EH (cell line): ENCODE measurements at places on chromosomes 6 and 20.

- DNase-seq: no peak
Observed at GRCh38 chr20:37904845-37905373, 2.0 kb downstream of the VSTM2L start.

- DNase-seq: no peak
Observed at GRCh38 chr6:134520181-134521115, 202.5 kb upstream of the SGK1 start.

DNA sequence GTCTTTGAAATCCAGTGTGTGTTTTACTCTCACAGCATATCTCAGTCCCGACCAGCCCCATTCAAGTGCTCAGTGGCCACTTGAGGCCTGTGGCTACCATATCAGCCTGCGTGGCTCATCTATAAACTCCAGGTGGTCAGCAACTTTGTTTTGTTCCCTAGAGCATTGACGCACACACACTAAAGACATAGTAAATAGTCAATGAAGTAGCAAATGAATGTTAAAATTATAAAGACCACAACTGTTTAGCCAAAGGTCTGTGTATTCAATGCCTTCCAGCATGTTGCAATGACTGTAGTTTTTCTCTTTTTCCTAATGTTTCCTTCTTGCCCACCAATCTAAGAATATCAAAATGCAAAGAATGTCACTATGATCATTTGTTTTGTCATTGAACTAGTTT, 238.2 kb upstream of the ZNF217 start:
- DNase-seq: no peak

DNA sequence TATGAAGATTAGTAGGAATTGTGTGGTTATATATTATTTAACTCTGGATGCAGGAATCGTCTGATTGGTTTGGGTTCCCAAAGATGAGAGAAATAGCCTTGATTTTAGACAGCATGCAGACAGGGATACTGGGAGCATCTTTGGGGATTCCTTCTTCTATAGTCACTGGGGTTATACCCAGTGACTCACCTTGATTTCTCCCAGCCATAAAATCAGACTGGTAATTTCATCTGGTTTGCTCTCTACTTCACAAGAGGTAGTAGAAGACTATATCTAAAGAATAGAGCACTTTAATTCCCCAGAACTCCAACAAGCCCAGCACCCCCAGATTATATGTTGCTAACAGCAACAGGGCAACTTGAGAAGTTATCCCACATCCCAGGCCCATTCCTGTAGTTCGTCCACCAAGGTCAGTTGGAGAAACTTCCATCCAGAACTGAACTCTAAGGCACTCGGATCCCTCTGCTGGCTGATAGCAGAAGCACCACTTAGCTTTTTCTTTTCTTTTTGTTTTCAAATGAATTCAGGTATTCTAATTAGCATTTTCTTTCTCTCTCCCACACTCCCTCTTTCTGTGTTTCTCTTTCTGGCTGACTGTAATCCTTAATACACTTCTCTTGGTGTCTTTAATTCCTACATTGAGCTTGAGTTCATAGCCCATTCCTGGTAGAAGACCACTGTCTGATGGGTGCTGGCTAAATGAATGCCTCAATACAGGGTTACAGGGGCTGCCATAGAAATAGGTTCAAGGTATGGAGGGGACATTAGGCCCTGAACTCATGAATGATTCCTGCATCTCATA, 20.4 kb upstream of the EFHC1 start:
- DNase-seq: peak; percentile 70

DNA sequence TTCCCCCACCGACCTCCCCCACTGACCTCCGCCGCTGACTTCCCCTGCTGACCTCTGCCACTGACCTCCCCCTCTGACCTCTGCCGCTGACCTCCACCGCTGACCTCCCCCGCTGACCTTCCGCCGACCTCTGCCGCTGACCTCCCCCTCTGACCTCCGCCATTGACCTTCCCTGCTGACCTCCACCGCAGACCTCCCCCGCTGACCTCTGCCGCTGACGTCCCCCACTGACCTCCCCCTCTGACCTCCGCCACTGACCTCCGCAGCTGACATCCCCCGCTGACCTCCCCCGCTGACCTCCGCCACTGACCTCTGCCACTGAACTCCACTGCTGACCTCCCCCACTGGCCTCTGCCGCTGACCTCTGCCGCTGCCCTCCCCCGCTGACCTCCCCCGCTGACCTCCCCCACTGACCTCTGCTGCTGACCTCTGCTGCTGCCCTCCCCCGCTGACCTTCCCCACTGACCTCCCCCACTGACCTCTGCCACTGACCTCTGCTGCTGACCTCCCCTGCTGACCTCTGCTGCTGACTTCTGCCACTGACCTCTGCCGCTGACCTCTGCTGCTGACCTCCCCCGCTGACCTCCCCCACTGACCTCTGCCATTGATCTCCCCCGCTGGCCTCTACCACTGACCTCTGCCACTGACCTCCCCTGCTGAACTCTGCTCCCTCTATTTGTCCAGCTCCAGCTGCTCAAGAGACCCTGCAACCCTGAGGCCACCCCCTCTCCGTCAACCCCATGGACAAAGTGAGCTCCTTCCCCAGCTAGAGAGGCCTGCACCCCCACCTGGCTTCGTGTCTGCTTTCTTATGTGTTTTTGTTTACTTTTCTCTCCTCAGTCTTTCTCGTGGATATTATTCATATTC, 91.4 kb upstream of the AFDN start:
- DNase-seq: no peak

DNA sequence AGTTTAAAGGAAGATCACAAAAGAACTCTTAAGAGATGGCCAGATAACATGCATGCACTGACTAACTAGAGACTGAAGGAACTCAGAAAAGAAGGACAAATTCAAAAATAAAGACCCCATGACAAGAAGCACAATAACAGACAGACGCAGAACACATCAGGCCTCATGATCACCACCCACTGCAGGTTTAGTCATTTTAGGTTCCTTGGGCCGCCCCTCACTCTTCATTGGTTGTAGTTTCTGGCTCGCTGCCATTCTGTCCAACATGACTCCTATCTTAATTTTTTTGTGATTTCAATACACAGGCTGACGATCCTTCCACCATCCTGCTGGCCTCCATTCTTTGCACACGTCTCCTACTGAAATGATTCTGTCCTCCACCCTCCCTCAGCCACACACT, 21.6 kb downstream of the STX7 start:
- DNase-seq: peak; percentile 63

GRCh38 chr6:7075341-7076000, 32.3 kb upstream of the RREB1 start:
- no peak for DNase-seq

- DNase-seq: no peak
Observed at GRCh38 chr6:163929538-163929937, 515.0 kb downstream of the QKI start.

- DNase-seq: no peak
Observed at GRCh38 chr6:69594405-69594804, 202.4 kb downstream of the LMBRD1 start.

DNA sequence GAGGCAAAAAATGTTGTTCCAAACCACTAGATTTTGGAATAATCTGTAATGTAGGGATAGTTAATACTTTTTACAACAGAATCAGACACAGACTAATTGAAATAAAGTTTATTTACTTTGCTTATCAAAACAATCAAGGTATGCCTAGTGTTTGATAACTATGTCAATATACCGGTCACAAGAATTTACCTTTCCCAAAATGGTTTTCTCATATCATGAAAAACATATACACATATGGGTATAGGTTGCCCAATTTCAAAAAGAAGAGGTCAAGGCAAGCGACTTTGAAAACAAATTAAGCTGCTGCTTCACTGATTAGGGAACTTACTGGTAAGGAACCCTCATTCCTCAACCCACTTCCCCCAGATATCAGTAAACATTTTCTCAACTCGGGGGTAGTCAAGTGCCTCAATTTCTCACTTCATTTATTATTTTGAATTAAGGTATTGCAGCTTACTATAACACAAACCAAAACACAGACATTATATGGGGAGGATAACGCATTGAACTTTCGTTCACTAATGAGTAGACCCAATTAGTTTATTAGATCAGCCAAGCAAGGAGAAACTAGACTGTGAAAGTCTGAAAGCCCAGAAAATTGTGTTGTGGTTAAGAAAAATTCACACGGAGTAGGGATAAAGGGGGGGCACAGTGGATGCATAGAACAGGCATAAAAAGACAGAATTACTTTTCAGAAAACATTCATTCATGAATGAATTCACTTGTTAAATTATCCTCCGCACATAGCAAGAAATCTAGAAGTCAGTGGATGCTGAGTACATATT, 9.0 kb upstream of the ELOVL5 start:
- no peak for DNase-seq

DNA sequence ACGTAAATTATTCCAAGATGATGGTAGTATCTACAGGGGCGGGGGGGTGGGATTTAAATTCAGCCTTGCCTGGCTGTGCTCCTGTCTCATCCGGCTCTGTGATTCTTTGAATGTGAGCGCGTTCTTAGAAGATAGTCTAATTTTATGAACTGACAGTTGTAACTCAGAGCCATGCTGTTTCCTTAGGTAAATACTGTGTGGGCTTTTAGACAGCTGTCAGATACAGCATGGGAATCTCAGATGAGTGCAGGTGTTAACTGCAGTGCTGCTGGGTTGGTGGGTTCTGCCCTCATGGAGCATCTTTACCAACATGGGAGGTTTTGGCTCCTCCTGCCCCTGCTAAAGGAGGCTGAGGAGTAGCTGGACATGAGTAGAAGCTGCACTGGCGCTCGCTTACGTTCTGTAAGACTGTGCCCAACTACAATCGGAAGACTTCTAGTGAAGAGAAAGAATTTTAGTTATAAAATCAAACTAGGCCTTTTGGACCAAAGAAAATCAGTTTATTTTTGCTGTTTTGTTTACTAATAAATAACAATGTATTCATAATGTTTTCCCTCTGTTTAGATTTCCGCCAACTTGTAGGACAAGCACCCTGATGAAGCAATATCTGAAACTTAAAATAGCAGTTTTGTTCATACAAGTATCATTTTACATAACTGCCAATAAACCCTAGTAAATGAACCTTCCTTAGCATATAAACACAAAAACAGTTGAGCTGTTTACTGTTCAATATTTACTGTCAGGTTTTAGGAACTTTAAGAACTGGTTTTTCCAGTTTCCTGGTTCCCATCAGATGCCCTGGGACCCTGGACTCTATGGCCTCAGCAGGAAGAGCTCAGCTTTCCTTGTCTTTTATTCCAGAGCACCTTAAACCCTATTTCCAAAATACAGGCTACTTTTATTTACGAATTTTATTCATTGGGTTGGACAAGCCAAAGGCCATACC, 66.1 kb downstream of the FAM120B start:
- no peak for DNase-seq

DNA sequence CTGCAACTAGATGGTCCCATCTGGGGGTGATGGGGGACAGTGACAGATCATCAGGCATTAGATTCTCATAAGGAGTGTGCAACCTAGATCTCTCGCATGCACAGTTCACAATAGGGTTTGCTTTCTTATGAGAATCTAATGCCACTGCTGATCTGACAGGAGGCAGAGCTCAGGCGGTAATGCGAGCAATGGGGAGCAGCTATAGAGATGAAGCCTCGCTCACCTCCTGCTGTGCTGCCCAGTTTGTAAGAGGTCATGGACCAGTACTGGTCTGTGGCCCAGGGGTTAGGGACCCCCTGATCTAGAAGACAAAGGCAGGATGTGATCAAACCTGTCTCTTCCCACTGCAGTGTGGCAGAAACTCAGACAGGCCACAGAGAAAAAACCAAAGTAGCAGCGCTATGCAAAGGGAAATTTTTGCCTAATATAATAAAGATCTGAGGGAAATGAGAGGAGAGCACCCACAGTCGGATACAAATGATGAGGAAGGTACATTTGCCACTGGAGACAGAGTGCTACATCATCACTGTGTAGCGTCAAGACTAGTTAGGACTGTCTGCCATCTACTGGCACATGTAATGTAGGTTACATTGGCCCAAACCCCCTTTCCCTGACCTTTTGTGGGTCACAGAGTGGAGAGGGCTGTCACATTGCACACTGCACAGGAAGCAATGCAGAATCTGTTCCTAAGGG, 4.1 kb upstream of the LY86 start:
- no peak for DNase-seq

- DNase-seq: no peak
Observed at GRCh38 chr6:18281564-18281963, 17.2 kb upstream of the DEK start.

GRCh38 chr20:9809271-9809670, 29.6 kb downstream of the PAK5 start:
- no peak for DNase-seq

DNA sequence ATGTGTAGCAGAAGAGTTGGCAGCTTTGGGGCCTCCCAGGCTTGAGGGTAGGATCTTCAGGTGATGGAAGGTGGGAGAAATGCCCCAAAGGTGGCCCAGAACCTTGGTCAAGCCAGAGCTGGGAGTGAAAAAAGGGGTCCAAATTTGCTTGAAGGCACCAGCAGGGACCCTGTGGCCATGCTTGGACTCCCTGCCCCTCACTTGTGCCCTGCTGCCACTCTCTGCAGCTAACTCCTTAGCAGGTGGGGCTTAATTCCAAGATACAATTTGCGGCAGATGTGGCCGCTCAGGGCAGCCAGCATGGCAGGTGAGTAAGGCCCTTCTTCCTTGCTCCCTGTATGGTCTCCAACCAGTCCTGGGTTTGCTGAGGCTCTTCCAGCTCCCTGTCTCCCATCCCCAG, 285.0 kb upstream of the RNF24 start:
- DNase-seq: no peak

GRCh38 chr6:143772116-143773086, 70.7 kb upstream of the LTV1 start:
- no peak for DNase-seq

DNA sequence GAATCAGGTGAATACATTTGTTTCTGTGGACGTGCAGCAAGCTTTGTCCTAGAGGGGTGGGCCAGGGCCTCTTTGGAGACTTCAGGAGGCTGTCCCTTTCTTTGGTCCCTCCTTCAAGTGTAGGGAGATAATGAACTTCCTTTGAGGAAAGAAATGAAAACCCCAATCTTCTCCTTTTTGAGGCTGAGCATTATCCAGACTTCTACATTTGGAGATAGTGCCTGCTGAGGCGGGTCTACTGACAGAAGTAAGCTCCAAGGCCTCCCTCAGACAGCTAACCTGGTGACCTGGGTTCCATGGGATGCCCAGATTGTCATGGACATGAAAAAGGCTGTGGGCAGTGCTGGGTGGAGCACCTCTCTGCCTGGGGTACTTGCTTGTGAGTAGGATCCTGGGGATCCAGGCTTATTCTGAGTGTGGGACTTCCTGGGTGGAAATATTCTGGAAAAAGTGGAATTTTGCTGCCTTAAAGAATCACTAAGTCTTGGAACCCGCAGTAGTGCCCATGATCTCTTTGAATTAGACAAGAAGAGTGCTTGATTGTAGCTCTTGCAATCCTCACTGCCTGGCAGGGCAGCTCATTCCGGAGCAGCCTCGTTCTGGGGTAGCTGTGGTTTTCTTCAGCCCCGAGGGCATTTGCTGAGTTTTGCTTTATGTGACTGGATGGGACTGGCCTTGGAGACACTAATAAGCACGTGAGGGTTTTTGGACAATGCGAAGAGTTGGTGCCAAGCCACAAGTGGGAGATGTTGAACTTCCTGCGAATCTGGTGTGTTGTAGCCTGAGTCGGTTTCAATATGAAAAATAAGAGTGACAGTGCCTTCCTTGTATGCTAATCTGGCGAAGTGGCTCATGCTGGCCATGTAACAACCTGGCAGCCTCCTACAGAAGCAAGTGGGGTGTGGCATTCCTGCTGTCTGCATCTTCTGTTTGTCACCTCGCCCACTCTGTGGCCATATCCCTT, 28.1 kb downstream of the SNRNP48 start:
- peak; percentile 85 for DNase-seq

GRCh38 chr6:74087899-74088298, 391.9 kb downstream of the CD109 start:
- DNase-seq: peak; percentile 29
